ENCODE measurements at places on chromosomes 11 and 22. TPM values are rescaled to one million over a fixed set of nuclear protein-coding genes. Genes with fewer than 3 reads are reported as not detected.

The DBX1 gene
- not detected for total RNA-seq

The IGSF9B gene
- 41.7 TPM for total RNA-seq

The DCHS1 gene
- 10.7 TPM for total RNA-seq

The SEZ6L gene
- 0.08 TPM for total RNA-seq

The NPAS4 gene
- not detected for total RNA-seq

All from Right ventricle myocardium inferior (tissue), 1 donor.